ENCODE measurements at places on chromosomes 4 and X.

- DNase-seq: peak; percentile 20
Observed at GRCh38 chr4:140109737-140110136, 44.2 kb downstream of the MAML3 start.

DNA sequence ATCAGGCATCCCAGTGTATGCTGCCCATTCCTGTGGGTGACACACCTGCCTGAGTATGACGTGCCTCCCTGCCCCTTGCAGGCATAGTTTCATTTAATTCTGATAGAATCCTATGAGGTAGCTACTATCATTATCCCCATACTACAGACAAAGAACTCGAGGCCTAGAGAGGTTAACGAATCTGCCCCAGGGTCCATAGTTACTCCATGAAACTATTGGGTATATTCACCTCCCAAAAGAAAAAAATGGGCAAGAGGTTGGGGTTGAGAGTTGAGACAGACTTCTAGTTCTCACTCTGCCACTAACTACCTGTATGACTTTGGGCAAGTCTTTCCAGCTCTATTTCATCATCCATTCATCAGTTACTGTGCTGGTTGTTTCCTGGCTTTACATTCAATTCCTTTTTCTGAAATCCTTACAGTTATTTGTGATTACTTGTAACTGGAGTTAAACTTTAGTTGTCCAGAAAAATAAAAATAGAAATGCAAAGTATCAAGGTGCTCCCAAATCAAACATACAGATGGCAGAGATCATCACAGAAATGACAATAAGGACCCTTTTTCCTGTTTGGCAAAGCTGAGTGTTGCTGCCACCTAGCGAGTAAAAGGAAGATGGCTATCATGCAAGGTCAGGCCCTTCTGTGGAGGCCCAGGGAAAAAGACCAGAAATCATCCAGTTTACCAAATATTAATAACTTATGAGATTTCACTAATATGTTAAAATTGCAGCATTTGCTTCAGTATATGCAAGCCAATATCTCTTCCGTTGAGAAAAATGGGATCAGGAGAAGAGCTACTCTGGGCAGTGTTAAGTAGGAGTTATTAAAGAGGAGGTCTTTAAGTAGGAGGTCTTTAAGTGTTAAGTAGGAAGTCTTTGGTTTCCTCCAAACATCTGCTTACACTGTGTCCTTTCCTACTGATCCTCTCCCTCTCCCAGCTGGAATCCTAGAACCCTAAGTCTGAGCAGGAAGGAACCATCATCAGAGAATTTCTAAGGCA is 17.1 kb upstream of the MAP7D3 start:
- DNase-seq: no peak

DNA sequence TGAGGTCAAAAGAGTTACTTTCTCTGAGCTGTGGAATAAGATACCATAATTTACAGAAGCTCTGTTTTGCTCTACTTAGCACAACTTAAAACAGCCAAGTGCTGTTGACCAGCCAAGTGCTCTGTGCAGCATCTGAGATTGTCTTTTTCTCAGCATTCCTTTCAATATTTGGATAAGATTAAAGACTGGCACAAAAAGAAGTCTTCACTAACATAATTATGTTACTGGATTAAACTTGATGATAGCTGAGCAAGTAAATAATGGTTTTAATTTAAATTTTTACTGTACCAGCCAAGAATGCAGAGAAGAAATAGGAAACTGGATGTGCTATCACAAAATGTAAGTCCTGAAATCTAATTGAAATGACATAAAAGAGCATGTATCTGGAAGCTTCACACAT is 60.4 kb downstream of the NPY2R start:
- no peak for DNase-seq

DNA sequence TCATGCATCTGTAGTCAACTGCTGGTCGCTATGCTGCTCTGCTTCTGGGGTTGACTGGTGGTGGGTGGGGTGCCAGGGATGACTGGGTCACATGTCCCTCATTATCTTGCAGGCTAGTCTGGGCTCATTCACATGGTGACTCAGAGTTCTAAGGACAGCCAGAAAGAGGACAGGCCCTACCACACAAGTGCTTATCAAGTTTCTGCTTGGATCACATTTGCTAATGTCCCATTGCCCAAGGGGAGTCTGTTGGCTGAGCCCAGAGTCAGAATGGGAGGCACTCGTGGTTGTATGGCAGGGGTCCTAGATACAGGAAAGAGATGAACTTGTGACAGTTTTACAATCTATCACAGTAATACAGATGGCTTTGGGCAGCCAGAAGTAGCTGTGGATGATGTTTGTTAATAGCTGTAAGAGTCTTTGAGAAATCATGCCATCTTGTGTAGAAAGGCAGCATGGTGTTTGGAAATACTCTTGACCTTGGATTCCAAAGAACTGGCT is 221.3 kb downstream of the GPAT3 start:
- no peak for DNase-seq

- DNase-seq: no peak
Observed at GRCh38 chr4:42910459-42910858, 17.9 kb downstream of the GRXCR1 start.

- DNase-seq: no peak
Observed at GRCh38 chrX:66163447-66163846, 600 bp upstream of the HEPH start.

- no peak for DNase-seq
Observed at GRCh38 chrX:147846676-147847075, 65.0 kb upstream of the FMR1 start.

- no peak for DNase-seq
Observed at GRCh38 chr4:68367835-68368234, 17.9 kb upstream of the YTHDC1 start.

GRCh38 chr4:155678011-155678410 is 11.4 kb downstream of the GUCY1A1 start:
- no peak for DNase-seq

DNA sequence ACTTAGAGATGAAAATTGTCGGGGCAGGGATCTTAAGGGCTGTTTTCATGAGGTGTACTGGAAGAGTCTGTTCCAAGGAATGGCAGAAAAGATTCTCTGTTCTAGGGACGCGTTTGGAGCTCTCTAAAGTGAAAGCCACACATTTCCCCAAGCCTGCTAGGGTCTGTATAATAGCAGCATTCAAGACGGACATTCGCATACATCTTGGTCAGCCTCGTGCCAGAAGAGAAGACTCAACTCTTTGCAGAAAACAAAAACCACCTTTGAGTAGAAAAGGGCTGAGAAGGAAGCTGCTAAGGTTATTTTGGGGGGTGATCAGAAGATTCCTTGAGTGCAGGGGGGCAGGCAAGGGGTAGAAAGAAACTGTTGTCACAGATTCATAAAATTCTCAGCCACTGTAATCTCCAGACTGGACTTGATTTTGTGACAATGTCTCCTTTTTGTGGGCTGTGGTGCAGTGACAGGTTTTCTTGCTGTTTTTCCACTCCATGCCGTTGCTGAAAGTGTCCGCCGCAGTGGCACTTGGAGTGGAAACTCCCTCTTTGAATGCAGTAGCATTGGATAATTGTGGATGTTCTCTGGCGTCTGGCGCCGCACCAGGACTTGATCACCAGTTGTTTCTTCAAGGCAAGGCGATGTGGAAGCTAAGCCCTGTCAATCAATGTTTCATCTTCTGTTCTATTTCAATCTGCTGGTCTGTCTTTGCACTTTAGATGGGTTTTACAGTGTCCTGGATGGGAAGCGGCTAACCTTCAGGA is 2.9 kb downstream of the GYG2 start:
- no peak for DNase-seq
